ENCODE measurements at places on chromosomes 6 and 20.

DNA sequence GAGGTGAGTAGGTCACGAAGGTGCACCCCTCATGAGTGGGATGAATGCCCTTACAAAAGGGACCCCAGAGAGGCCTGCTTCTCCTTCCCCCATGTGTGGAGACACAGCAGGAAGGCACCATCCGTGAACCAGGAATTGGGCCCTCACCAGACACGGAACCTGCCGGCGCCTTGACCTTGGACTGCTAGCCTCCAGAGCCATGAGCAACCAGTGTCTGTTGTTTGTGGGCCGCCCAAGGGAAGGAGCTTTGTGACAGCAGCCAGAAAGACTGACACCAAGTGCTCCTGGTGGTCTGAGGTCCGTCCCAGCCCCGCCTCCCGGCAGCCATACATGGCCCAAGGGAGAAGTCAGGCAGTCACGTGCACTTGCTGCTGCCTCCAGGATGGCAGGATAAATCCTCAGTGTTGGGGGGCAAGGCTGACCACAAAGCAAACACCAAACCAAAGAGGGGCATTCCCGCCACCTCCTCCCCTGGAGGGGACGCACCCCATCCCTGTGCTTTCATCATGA is 29.3 kb downstream of the CDH4 start:
- DNase-seq = no peak

DNA sequence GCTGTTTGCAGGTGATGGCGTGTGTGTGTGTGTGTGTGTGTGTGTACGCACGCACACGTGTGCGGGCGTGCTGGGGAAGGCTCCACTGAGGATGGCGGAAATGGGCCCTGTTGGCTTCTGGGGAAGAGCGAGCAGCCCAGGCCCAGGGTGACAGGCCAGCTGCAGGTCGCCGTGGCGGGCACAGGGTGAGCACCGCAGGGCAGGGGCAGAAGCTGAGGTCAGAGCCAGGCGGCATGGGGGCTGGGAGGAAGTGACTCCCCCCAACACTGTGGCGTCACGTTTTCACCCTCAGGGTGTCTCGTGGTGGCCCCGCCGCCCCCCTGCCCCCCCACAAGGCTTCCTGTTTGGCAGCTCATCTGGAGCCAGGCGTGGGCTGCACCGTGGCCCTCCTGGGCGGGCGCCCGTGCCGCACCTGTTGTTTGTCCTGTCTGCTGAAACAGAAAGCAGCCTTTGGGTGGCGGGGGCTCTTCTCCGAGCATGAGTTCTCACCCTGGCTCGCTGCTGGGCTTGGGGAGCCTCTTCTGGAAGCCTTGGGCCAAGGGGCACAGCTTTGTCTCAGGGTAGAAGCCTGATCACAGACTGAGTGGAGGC is 7.1 kb downstream of the RBM38 start:
- peak; percentile 88 for DNase-seq

GRCh38 chr6:12484519-12484918 is 194.4 kb downstream of the EDN1 start:
- no peak for DNase-seq

DNA sequence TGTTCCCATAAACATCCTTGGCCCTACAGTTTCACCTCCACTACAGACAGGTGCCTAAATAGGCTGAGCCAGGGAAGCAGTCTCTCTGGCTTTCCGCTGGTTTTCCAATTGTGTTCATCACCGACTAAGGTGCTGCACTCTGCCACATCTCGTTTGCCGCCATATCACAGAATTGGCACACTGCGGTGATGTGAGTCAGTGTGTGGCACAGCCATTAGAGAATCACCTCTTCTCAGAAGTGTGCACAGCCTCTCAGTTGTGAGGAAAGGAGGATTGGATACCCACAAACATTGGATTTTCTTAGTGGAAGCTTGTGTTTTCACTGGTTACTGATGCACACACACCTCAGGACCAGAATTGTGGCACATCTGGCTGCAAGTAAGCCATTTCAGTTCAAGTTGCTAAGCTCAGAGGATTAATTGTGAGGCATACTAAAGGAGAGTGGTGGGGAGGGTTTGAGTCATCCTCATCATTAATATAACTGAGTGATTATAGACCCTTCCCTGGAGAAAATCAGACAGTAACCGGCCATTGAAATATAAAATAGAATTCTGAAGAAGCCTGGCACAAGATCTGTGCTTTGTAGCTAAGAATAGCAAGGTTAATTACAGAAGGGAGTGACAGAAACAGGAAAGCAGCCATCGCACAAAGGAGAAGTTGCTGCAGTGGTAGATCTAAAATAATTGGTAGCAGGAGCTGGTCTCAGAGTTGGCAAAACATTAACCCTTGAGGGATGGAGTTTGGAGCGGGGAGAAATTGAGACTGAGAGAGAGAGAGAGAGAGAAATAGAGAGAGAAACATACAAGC is 506.9 kb downstream of the LMBRD1 start:
- DNase-seq = no peak

- no peak for DNase-seq
Measured at GRCh38 chr6:108960601-108961000, 112.4 kb downstream of the ARMC2 start.

- DNase-seq = no peak
Measured at GRCh38 chr6:41437604-41438003, 102.2 kb downstream of the NCR2 start.

DNA sequence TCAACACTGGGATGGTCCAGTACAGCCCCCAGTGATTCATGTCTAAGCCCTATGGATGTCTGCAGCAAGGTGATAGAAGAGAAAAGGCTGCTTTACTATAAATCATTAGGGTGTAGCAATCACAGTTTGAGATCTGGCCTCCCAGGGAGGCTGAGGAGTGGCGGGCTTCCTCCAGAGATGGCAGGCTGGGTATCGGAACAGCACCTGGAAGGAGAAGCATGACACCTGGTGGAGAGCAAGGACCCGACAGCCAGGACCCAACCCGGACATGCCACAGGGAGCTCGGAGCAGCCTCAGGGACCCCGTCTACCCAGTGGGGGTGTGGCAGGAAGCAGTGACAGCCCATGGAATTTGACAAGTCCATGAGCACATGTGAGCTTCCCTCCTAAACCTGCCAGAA is 114.8 kb upstream of the CD93 start:
- peak; percentile 46 for DNase-seq

DNA sequence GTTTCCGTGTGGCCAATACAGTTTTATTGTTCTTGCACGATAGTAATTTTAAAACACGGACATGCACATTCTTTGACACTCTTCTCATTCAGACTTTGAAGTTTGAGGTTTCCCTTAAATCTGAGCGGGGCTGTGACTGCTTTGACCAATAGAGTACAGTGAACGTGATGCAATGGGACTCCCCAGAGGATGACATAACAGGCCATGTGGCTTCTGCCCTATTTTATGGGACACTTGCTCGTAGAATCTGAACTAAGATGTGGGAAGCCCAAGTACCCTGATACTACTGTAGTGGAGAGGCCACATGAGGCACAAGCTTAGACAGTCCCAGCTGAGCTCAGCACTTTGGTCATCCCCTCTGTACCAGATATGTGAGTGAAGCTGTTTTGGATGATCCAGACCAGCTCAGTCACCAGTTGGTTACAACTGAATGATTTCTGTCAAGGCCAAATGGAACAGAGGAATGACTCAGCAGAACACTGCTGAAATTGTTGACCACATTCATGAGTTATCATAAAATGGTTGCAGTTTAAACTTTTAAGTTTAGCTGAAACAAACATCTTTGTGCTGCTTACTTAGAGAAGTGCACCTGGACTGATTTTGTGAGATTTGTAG is 279.4 kb downstream of the RFPL4B start:
- DNase-seq = no peak

- no peak for DNase-seq
Measured at GRCh38 chr20:10863337-10864060, 189.7 kb upstream of the JAG1 start.

DNA sequence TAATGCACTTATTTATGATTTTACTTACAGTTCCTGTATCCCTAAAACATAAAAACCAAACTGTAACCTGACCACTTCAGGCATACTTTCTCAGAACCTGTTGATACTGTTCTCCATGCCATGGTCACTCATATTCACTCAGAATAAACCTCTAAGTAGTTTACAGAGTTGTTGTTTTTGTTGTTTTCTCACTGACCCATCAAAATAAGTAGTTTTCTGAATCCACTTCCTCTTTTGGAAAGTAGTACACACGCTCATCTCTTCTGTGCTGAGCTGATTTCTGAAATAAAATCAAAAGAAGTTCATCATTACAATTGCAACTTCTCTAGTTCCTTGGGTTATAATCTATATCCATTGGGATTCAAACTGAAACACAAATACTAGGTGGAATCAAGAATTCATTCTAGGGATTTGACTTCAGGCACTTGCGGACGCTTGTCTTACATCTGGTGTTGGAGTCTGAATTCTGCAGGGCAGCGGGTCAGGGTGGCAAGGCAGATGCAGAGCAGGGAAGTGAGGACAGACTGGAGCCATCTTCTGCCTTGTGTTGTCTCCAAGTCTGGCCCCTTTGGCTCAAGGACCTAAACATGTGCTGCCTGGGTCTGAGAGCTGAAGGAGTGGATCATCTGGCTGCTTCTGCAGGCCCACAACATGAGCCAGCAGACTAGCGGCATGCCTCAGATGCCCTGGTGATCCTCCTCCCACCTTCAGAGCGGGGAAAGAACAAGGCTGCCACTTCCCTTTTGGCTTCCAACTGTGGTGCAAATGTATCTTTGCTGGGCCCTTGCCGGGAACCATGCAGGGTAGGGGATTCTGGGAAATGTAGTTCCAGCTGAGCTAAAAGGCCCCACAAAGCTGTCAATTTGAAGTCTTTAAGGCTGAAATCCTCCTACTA is 167.9 kb upstream of the MYLIP start:
- DNase-seq = no peak

DNA sequence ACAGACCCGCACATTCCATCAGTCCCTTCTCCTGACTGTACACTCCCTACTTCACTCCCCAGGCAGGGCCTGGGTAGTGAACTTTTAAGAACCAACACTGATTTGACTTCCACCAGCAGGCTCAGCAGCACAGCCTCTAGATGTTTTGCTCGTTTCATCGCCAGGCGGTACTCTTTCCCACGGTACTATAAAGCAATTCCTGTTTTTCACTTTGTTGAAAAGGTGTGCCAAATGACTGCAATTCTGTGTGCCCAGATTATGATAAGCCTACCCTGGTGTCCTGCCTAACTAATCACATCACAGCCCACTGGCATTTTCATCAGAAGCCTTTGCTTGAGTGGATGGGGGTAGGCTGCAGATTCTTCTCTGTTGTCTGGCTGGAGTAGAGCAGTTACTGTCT is 12.9 kb upstream of the WTAP start:
- DNase-seq = no peak

GRCh38 chr6:17280138-17280537 is 1.0 kb upstream of the RBM24 start:
- DNase-seq = no peak

GRCh38 chr6:138643210-138643609 is 130.4 kb upstream of the CCDC28A start:
- no peak for DNase-seq

DNA sequence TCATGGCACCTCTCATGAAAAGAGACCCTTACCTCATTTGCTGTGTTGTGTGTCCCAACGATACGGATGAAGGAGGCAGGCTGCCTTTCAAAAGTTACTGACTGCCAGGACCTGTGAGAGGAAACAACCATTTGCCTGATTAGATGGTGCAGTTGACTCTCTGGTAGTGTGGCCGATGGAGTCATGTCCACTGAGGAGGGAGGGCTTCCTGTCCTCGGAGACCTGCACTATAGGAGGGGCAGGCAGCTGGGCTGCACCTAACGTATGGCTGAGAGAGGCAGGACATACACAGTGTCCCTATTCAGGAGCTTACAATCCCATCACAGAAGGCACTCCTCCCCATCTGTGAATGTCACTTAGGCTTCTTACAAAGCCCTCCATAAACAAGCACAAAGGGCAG is 373.0 kb downstream of the ZFAND3 start:
- no peak for DNase-seq

GRCh38 chr6:124868481-124868880 is 93.8 kb upstream of the RNF217 start:
- no peak for DNase-seq

- DNase-seq = no peak
Measured at GRCh38 chr20:57071954-57072583, 194.4 kb downstream of the BMP7 start.

DNA sequence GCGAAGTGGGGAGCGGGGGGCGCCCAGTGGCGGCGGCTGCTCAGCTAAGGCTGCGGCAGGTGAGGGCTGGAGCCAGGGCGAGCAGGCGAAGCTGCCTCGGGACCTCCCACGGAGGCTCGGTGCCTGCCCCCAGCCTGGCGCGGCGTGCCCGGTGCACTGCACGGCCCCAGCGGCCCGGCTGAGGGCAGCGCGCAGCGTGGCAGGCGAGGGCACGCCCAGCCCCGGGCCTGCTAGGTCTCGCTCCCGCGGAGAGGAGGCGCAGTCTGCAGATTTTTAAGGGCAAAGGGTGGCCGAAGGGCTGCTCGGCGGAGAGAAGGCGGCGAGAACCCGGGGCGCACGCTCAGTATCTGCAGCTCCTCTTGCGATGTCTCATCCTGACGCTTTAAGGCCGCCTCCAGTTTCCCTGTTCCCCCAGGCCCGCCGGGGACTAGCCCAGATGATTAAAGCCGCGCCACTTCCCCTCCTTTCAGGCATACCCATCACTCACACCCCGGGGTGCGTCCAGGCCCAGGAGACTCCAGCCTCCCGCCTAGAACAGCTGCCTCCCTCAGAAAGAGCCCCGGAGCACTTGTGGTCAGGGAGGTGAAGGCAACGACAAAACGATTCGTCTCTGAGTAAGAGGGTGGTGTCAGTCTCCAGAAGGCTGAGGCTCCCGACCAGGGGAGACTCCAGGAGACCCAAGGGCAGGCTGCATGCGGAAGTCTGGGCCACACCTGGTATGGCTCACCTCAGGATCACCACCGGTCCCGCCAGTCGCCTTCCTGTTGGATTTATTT is at the start of gene FERMT1:
FERMT1 (minus strand) TSS at position 158 of the 776 bp plus-strand sequence. CDS start 3,476 bp downstream, outside the sequence.
- peak; percentile 82 for DNase-seq

- DNase-seq = peak; percentile 18
Measured at GRCh38 chr20:62020935-62021701, 44.6 kb downstream of the TAF4 start.

- DNase-seq = peak; percentile 85
Measured at GRCh38 chr6:111591370-111591900, 14.2 kb downstream of the TRAF3IP2 start.

- DNase-seq = no peak
Measured at GRCh38 chr6:29045075-29045474, at the start of gene OR2W1. TSS of gene OR2W1 (minus strand) at chr6:29045175. CDS start at chr6:29045175, 0 bp downstream.

DNA sequence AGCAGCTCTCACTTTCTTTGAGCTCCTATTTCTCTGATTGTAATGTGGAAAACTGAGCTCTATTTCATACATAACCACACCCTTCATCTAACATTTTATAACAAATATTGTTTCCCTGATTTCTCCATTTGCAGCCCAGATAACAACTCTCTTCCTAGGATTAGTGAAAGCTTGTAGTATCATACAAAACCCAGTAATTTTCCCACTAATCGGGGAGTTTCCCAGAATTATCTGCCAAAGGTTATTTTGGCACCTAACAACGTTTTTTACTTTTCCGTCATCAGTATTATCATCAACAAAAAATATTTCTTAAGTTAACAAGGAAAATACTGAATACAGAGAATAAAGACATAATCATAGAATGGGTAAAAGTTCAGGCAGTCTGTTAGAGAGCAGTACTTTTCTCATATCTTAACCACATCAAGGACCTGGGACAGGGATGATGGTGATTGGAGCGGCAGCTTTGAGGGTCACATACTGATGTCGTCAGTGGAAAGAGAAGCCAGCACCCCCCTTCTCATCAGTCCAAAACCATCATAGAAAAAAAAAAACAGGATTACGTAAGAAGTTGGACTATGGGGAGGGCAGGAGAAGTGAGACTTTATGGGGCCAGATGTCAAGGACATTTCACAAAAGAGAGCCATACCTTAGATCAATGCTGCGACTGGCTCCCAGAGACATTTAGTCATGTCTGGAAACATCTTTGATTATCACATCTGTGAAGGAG is 166.1 kb upstream of the TNFAIP3 start:
- no peak for DNase-seq

GRCh38 chr20:16222859-16223411 is 350.3 kb downstream of the KIF16B start:
- no peak for DNase-seq
